Fibroblast of mammary gland (primary cell): ENCODE measurements at places on chromosomes 16 and 17.

DNA sequence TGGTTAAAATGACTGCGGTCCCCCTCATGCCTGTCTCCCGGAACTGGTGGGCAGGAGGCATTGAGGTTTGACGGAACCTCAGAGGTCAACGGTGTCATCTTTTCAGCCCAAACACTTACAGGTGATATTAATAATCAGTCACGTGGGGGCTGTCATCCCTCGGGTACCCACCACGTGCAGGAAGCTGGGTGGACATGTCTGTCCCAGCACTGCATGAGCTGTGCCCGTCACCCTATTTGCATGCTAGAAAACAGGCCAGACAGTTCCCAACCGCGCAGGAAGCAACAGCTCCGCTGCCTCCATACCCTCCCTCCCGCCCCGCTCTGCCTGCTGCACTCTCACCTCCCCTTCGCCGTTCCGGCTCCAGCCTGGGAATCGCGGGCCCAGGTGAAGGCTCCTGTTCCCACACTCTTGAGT, 1.4 kb downstream of the SYNGR3 start:
- no peak for DNase-seq

GRCh38 chr16:85436636-85437165, 176.4 kb upstream of the GSE1 start:
- peak; percentile 15 for DNase-seq

GRCh38 chr17:9644910-9645751, at the start of gene USP43:
USP43 (plus strand) TSS chr17:9645517; CDS start chr17:9645633, 116 bp downstream.
- peak; percentile 6 for DNase-seq

GRCh38 chr16:15644267-15644961, 1.5 kb upstream of the MARF1 start:
- DNase-seq: peak; percentile 73

- no peak for DNase-seq
These were observed 78.3 kb downstream of the GAS7 start for GRCh38 chr17:10120109-10120485.

DNA sequence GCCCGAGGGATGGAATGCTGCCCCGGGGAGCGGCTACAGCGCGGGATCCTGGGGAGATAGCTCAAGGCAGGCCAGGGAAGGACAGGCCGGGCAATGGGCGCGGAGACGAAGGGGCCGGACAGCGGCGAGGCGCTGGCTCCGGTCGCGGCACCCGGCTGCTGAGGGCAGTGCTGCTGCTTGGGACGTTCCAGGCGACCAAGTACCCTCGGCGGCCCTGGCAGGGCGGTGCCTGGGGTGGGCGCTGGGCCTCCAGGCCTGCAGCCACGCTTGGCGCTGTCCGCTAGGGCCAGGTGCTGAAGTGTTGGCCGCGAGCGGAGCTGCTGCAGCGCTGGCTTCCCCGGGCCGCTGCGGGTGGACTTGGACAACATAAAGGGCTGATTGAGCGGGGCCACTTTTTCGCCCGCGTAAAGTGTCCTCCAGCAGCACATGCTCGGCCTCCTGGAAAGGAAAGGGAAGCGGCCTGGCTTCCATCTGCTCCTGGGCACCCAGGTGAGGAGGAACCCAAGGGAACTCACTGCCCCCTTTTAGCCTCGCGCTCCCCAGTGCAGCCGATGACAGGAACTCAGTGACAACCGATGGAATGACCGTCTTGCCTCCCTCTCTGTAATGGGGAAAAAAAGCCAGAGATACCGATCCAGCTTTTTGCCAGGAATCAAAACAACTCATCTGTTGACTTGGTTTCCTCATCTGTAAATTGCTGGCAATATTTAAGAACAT, 23.7 kb downstream of the CLEC3A start:
- peak; percentile 14 for DNase-seq

DNA sequence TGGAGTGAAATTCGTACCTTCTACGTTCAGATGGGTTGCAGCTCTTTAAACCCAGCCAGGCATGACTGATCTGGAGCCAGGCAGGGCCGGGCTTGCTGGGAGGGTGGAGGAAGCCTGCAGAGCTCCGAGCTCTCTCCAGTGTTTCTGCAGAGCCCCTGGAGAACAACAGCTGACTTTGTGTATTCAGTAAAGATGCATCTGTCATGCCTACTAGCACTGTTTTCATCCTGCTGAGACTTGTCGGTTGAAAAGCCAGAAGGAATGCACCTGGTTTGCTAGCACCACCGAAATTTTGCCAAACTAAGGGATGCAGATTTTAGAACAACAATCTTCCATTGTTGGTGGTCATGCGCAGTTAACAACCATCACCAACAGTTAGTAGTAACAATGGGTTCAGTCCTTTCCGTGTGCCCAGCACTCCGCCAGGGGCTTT, 22.4 kb upstream of the SCNN1B start:
- no peak for DNase-seq

- no peak for DNase-seq
These were observed 762.0 kb downstream of the KCNJ18 start for GRCh38 chr17:22454070-22454999.

- DNase-seq: no peak
These were observed 89.8 kb downstream of the KPNA2 start for GRCh38 chr17:68125111-68125870.

- peak; percentile 70 for DNase-seq
These were observed 6.0 kb downstream of the MPG start for GRCh38 chr16:83781-84615.

DNA sequence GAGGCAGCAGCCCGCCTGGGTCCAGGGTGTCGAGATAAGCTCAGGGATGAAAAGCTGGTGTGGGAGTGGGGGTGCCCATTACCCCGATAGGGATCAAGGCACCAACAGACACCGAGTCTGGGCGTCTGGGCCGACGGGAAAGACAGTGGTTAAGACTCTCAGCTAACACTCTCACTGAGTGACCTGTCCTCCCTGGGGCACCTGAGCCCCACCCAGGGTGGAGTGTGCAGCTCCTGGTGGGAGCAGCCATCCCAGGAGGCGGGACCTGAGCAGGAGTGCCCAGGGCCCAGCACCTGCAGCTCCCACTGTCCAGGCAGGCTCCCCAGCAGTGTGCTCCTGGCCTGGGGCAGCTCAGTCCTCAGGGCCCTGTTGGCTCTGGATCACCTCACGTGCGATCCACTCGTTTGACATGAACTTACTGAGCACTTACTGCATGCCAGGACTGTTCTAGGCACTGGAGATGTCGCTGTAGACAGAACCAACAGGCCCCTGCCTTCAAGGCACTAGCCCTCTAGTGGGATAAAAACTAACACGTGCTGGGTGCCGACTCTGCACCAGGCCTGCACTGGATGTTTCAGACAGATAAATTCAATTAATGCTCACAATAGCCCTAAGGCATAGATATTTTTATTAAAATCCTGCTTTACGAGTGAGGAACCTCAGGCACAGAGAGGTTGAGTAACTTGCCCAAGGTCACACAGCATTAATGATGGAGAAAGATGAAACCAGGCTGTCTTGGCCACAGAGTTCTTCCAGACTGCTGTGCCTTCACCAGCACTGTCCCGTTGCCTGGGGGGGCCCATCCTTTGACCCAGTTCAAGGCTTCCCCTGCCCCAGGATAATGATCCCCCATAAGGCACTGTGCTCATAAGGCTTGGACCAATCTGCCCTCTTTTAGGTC, 1.9 kb downstream of the EVPLL start:
- DNase-seq: no peak

GRCh38 chr16:78217276-78217675, 117.8 kb downstream of the WWOX start:
- no peak for DNase-seq

DNA sequence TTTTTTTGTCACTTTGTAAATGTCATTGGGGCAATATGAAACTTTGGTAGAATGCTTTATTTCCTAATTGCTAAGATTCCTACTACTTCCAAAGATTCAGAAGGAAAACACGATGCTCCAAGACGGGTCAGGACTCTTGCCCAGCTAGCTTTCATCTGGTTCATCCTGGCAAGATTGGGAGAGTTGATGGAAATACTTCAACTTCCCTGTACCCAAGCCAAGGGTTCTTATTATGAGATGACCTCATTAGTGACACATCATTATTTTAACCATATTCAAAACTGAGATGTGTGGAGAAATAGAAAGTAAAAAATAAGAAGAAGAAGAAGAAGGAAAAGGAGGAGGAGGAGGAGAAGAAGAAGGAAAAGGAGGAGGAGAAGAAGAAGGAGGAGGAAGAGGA, 25.6 kb downstream of the SOX9 start:
- no peak for DNase-seq

GRCh38 chr16:81136390-81137335, 40.5 kb upstream of the GCSH start:
- DNase-seq: peak; percentile 25

DNA sequence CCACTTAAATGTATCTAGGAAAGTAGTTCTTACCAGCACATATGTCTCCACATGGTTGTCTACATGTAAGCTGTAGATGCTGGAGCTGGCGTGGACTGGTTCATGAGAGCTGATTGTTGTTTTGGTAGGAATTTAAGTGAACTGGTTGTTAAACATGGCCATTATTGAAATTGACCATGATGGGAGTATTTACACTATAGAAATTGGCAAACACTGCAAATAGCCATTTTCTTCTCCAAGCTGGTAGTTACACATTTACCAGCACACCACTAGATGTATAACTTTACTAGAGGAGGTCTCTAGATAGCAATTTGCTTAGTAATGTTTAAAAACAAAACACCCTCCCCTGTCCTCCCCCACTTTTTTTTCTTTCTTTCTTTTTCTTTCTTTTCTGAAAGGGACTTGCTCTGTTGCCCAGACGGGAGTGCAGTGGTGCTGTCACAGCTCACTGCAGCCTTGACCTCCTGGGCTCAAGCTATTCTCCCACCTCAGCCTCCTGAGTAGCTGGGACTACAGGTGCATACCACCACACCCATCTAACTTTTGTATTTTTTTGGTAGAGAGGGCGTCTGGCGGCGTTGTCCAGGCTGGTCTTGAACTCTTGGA, 24.2 kb downstream of the IGSF6 start:
- DNase-seq: no peak

- DNase-seq: no peak
These were observed 17.9 kb upstream of the IRX5 start for GRCh38 chr16:54912720-54913119.

DNA sequence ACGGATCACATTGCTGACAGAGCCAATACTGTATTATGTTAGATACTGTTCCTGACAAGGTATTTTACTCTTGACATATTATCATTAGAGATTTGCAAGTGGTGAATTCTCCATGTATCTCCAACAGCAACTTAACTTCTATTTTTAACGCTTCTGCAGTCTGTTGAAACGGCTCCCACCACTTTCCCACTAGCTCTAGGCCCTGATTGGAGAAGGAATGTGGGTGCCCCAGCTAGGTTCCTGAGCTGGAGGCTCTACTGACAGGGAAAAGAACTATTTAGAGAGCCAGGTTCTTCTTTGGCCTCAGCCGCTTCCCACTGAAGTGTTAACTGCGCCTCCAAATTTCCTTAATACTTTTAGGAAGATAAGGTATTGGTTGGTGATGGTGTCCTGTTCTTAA, 191.8 kb downstream of the RBFOX1 start:
- no peak for DNase-seq

DNA sequence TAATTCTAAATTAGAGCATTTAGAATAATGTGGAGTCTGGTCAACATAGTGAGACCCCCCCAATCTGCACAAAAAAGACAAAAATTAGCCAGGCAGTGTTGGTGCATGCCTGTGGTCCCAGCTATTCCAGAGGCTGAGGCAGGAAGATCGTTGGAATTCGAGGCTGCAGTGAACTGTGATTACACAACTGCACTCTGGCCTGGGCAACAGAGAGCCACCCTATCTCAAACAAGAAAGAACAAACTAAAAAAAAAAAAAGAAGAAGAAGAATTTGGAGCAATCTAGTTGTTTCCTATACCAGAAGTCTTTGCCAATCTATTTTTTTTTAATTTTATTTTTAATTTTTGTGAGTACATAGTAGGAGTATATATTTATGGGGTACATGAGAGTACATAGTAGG, 6.0 kb downstream of the CETP start:
- DNase-seq: no peak

- no peak for DNase-seq
These were observed 17.9 kb upstream of the ATP2A3 start for GRCh38 chr17:3982113-3982512.

DNA sequence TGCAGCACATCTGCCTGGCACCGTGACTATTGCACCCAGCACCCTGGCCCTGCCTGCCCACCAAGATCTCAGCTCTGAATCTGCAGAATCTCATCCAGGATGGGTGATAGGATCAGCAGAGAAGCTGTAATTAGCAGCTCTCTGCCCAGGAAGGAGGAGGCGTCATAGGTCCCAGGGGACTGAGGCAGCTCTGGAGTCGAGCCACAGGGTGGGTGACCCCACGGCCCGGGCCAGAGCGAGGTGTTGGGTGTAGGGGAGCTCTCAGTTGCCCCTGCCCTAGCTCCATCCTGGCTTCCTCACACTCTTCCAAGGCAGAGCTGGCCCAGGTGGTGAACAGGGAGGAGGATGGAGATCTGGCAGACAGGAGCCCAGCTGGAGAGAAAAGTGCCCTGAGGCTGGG, 18.2 kb upstream of the FAM83G start:
- DNase-seq: no peak

GRCh38 chr17:35808240-35808961, 883 bp upstream of the TAF15 start:
- DNase-seq: no peak

DNA sequence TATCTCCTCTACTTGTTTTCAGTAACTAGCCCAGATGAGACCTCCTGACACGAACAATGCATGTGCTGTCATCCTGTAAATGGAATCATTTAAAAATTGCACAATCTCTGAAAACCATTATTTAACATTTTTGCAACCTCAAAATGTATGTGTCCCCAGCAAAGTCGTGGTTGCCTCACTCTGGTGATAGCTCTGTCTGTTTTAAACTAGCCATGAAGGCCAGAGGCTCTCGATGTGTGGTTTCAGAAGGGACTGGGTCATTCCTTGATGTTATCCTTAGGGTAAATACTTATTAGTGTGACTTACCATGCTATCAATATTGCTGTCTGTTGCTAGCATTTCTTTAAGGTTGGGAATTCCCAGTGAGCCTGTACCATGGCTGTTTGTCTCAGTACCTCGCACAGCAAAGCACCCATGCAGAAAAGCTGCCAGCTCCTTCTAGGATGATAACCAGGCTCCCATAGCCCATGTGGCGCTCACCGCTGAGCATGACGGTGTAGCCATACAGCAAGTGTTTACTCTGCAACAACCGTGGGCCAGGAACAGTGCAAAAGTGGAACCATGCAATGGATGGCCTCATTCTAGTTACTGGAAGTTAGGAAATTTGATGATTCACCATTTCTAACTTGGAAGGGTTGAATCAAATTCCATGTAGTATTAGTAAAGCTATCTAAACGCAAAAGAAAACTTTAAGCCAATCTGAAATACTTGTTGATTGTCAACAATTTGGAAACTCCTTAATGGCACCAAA, 2.9 kb upstream of the PGS1 start:
- peak; percentile 99 for DNase-seq

- DNase-seq: peak; percentile 75
These were observed 1.4 kb upstream of the UNK start for GRCh38 chr17:75783069-75783783.

GRCh38 chr17:82789051-82789592, 37.3 kb downstream of the TBCD start:
- no peak for DNase-seq

DNA sequence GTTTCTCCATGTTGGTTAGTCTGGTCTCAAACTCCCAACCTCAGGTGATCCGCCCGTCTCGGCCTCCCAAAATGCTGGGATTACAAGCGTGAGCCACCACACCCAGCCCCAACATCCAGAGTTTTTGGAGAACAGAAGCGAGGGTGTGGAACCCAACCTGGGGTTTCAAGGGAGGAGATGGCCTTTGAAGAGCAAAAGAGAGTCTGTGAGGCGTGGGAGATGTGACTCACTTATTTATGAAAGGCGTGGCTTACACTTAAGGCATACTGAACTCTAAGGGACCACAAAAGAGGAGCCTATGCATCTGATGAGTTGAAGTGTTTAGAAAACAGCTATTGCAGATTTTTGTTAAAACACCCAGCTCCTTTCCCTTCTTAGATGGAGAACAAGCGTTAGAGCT, 18.9 kb downstream of the ARSG start:
- DNase-seq: no peak

- no peak for DNase-seq
These were observed at the start of gene PGP for GRCh38 chr16:2214719-2214968. PGP (minus strand) TSS chr16:2214840; CDS start chr16:2214777, 63 bp downstream.
